ENCODE measurements at places on chromosomes 11 and 22.

- DNase-seq = no peak
Observed at GRCh38 chr22:22159384-22159783, 85.2 kb upstream of the VPREB1 start.

DNA sequence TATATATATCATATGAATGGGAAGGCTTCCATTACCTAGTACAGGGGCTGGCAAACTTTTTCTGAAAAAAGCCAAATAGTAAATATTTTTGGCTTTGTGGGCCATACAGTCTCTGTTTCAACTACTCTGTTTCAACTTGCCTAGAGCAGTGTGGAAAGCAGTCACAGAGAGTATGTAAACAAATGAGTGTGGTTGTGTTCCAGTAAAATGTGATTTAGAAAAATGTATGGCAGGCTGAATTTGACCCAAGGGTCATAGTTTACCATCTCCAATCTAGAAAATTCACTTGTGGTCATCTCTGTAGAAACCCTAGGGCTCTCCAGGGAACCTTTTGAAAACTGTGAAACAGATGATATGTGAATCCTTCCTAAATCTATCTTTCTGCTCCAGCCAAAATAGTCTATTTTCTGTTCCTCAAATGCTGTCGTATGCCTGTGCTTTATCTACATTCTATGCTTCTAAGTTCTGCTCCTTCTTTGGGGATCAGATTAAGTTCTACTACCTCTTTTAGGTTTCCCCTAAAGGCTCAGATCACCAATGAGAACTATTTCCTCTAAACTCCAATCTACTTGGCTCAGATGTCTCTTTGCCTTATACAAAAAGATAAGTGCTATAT, 356.2 kb downstream of the METTL15 start:
- no peak for DNase-seq

- DNase-seq = no peak
Observed at GRCh38 chr11:34748036-34748435, 127.1 kb downstream of the EHF start.

GRCh38 chr22:29937940-29938693, 55.1 kb downstream of the MTMR3 start:
- DNase-seq = no peak

DNA sequence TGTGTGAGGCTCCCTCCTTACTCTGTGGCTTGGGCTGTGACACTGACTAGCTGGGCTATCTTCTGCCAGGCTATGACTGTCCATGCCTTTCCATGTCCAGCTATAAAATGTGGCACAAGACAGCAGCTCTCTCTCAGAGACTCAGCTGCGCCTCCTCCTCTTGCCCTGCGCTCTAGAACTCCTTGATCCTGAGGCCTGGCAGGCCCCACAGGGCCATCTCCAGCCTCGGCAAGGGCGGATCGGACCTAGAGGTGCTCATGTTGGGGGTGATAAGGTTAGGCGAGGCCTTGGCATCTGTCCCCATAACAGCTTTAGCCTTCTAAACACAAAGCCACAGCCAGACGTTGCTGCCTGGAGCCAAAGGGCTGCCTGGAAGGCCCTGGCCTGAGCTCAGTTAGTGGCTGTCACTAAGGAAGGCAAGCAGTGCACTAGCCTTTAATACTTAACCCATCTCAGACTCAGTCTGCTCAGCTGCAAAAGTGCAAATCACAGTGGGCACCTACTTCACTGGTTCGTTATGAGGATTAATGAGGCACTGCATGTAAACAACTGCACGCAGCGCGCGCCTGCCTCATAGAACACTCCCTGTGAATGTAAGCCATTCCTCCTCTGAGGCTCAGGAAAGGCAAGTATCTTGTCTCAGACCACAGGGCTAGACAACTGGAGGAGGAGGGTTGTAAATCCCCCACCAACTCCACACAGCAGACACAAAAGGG, 1.2 kb downstream of the GUCD1 start:
- DNase-seq = no peak

GRCh38 chr22:23243006-23243573, 62.8 kb downstream of the BCR start:
- no peak for DNase-seq

DNA sequence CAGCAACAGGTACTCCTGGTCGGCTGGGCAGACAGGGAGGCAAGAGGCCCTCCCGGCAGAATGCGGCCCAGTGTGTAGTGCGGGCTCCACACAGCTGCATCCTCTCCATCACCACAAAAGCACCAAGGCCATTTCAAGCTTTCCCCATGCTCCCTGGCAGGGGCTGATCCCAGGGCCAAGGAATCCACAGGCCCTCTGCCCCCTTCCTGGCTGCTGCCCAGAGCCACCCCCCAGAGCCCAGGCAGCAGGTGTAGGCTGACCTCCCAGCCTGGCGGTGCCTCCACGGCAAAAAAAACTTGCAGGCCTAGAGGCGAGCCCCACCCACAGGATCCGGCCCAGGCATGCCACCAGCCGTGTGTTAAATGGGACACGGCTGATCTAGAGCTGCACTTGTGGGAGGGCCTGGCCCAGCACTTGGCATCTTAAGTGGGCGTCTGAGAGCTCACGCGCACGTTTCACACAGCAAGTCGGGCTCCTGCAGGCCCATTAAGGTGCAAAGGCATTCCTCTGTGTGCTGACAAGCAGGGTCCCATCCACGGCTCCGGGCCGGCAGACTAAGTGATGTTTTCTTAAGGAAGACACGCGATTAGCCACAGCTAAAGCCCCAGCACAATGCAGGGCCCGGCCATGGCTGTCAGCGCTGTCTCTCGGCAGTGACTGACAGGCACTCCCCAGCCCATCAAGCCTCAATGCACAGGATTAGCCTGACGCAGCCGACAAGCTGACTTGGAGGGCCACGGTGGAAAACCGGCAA, 19.8 kb upstream of the GNB1L start:
- DNase-seq = no peak

GRCh38 chr11:112292785-112293407, 32.2 kb upstream of the PLET1 start:
- peak; percentile 38 for DNase-seq

DNA sequence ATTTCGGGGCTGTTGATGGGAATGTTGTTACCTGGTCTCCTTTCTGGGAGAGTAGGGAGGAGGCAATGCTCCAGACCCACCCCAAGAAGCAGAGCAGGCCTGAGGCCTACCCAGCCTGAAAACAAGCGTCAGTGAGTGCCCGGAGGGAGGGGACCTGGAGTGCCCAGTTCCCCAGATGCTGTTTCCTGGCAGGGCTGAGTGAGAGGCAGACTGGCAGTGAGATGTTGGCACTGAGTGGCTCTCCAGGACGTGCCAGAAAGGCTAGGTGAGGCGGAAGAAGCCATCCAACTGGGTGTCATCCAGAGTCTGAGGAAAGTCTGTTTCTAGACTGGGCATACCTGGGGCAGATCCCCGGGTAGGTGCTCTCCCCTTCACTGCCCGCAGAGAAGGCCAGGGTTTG, 1.3 kb downstream of the POU2F3 start:
- no peak for DNase-seq

DNA sequence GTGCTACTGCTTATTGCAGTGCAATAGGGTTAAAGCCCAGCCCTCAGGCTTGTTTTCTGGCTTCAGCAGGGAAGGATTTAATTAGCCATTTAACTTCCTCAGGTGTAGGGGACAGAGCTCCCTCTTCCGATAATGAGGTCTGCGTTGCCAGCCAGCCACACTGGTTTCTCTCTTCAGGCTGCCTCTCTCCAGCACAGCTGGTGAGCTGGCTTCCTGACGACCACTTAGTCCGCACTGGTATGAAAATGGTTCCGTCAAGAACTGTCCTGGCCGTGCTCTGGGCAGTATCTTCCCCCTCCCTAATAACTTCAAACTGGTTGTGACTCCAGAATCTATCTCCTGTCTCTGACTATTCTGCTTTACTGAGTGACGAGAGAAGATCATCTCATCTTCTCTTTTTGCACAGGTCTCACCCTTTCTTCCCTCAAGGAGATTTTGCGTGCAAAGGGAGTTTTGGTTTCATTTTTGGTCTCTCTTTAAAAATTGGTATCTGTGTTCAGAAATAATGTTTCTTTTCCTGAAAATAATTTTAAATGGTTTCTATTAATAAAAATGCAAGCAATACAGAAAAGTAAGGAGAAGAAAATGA, 49.2 kb downstream of the CNTN5 start:
- DNase-seq = peak; percentile 22

DNA sequence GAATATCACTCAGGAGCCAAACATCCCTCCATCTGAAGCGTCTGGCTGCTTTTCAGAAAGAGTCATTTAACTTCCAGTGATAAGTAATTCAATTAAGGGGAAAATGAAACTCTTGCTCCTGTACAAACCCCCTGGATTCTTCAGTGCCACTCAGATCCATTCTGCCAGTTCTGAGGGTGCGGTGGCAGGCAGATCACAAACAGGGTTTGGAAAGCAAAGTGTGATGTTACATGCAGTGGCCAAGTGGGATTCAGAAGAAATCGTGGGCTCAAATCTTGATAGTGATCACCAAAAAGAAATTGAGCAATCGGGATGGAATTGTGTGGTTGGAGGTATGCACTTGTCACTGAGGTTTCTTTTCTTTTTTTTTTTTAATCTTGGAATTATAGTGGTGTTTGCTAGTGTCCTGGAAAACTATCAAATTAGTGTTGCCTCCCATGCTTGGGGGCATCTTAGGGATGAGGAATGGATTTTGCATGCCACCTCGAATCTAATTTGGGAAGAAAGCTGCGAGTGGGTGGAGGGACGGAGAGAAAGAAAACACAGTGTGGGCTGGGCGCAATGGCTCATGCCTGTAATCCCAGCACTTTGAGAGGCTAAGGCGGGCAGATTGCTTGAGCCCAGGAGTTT, 22.5 kb upstream of the RTL6 start:
- no peak for DNase-seq

- DNase-seq = no peak
Observed at GRCh38 chr11:102685754-102686153, 19.8 kb downstream of the MMP27 start.

DNA sequence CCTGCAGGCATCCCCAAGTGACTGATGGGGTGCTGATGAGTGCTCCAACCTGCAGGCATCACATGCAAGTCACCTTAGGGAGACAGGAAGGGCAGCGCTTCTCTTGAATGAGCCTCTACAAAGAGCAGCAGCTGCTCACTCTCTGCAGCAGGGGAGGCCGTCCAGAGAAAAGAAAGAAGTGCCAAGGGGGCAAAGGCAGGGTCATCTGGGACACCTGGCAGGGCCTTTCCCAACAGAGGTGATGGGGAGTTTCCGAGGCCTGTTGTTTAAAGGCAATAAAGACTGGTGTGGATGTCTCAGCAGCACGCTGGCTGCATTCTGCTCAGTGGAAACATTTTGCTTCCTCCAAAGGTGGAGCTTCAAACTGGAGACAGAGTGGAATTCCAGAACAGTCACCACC, 113.7 kb downstream of the ETS1 start:
- DNase-seq = no peak

- DNase-seq = no peak
Observed at GRCh38 chr22:22040908-22041307, 58.3 kb upstream of the TOP3B start.

- no peak for DNase-seq
Observed at GRCh38 chr22:30940685-30941362, 27.8 kb downstream of the MORC2 start.

DNA sequence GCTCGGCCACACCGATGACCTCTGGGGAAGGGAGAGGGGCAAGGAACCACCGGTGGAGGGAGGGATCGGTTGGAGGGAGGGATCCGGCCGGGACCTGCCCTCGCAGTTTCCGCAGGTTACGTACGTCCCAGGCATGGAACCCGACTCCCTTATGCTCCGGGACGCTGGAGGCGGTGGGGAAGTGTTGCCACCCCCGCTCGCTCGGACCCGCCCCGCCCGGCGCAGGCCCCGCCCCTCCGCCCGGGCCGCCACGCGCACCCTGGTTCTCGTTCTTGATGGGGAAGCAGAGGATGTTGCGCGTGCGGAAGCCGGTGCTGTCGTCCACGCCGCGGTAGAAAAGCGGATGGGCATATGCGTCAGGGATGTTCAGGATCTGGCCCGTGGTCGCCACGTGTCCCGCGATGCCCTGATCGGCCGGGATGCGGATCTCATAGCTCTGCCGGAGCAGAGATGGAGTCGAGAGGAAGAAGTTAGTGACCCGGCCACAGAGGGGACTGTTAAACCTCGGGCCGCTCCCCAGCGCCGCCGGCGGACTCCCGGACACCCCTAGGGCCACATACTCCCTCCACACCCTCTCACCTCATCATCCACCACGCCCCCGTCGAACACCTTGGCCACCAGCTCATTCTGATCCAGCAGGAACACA, 89.8 kb downstream of the PDE2A start:
- DNase-seq = no peak

DNA sequence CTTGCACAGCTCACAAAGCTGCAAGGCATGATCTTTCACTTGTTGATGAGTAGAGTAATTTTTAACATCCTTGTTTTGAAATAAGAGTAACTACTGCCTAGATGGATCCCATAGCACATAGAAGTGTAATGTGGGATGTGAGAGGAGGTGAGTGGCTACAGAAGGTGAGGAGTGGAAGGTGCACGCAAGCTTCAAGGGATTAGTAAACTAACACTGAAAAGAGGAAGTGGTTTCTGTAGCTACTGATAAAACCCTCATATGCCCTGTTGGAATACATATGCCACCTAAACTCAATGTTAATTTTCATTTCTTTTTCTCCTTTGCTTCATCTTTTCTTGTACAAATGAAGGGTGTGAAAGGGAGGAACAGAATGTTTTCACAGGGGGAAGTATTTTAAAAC, 22.0 kb upstream of the CTSC start:
- no peak for DNase-seq

GRCh38 chr22:45444168-45444567, 30.7 kb downstream of the RIBC2 start:
- no peak for DNase-seq

- DNase-seq = no peak
Observed at GRCh38 chr11:66325263-66325671, 8.4 kb upstream of the CD248 start.

GRCh38 chr11:1842149-1843097, 3.6 kb downstream of the TNNI2 start:
- DNase-seq = peak; percentile 88

DNA sequence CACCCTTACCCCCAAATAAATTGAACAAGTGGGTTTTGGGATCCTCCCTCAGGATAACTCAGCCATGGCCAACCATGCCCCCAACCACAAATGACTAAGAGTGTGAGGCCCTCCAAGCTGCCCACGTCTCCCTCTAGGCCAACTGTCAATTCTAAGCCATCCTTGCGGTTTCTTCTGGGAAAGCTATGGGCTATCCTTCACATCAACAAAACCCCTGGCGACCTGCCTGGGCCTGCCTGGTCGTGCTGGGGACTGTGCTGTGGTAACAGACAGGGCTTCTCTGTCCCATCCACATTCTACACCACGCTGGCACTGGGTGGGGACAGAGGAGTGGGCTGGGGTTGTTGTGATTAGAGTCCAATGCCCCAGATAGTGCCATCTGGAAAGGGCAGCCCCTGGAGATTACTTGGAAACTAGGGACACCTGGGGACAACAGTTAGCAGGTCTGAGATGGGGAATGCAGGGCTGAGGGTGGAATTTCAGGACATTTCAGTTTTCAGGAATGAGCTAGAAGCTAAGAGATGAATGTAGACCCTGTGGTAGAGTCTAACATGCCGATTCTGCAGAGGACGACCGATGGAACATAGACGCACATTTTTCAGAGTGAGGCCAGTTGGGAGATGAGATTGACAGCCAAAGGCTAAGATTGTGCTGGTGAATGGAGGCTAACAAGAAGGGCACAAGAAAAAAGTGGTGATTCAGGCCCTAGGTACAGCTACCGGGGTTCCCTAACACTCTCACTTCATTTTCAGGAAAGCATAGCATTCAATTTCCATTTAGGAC, 131.9 kb downstream of the RASSF10 start:
- DNase-seq = no peak
